NCI-H510A (cell line): ENCODE measurements at places on chromosomes 12 and 14.
A peak's percentile ranks its signal among the peaks of the same experiment; 100 is the strongest.

GRCh38 chr14:88496414-88496813 lies 58.4 kb downstream of the PTPN21 start:
- DNase-seq: no peak

DNA sequence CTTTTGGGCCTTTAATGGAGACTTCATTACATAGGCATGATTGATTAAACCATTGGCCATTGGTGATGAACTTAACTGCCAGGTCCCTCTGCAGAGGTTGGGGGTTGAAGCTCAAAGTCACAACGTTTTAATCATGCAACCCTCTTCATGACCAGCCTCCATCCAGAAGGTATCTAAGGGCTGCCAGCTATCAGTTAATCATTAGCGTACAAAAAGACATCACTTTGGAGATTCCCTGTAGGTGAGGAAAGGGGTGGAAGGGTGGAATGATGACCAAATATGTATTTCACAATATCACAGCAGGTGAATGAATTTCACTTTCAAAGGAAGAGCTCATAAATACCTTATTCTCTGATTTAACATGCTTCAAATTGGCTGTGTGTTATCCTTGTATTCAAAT lies 92.0 kb downstream of the MIPOL1 start:
- DNase-seq: no peak

DNA sequence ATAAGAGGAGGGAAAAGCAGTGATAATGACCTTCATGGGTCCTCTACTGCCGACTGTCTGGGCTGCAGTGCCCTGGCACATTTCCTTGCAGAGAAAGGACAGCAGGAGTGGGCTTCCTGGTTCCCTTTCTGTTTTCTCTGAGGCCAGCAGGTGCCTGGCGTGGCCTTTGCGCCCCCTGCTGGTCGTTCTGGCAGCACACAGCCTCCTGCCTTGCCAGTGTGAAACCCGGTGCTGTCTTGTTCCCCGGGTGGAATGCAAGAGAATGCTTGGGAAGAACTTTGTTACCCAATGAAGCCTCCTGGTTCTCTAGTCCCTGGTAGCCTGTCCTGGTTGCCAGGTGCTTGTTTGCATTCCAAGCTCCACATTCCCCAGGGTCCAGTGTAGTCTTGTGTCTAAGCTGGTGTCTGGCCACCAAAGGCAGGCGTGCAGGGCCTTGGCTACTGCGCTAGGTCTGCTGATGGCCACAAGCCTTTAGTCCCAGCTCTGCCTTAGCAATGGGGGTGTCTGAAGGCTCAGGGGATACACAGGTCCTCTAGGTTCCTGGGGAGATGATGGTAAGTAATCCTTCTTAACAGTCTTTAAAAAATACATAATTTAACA lies 1392.4 kb upstream of the TMEM132C start:
- DNase-seq: peak; percentile 55

DNA sequence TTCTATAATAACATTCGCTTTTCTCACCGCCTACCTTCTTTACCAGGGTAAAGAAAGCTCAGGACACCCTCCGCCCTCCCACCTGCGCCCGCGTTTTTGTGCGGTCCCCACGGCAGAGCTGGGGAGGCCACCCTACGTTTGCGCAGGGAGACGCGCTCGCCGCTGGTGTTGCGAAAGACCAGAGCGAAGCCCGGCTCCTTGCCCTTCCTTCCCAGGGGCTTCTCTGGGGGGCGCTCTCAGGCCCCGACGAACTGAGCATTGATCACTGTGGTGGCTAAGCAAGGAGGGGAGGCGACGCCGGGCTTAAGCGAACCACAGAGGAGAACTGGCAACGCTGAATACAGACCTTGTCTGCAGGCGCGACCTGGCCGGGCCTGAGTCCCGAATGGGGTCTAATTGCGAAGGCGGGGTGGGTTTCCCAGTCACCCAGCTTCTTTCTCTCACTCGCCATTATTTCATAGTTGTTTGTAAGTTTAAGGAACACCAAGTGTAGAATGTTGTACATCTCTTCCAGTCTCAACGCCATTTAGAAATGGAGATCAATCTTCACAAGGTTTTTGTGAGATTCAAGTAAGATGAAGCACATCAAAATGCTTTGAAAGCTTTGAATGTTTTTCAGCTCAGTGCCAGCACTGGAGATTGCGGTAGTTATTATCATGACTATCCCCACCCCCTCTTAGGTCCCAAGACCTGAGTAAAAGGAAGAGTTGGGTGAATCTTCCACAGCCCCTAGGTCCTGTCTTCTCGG lies 1.7 kb upstream of the NKX2-1 start:
- no peak for DNase-seq

DNA sequence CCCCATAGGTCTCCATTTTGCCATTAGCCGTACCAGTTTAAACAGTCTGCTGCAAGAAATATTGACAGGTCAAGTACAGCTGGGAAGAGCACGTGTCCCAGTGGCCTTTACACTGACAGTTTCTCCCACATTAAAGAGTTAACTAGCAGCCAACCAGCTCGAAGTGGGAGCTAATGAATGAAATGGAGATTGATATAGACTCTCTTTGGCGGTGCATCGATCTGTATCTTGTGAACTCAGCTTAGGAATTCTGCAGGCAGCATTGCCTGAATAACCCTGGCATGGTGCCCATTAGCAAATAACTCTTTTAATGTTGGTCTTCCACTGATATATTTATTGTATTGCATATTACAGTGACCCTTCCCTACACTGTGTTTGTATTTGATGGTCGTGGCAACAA lies 319.4 kb downstream of the EGLN3 start:
- no peak for DNase-seq

DNA sequence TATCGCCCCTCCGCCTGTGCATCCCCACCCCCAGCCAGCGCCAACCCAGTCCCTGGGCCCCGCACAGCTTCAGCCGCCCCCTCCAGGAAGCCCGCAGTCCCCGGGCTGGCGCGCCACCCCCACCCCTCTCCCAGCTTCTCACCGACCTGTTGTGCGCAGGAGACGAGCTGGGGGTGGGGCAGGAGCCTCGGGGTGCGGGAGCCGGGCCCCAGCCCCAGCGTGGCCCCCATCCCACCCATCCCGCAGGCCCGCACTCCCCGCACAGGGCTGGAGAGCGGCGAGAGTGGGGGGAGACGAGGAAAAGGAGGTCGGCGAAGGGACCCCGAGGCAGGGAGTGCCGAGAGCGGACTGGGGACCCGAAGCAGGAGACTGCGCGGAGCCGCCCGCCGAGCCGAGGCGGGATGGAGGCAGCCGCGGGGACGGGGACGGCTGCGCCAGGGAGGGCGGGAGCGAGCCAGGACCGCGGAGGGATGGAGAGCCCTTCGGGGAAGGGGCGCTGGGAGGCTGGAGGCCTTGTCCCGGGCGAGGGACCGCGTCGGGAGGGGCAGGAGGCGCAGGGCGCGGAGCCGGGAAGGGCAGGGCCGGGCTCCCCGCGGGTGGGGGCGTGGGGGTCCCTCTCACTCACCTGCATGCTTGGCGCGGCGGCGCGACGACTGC lies 498 bp downstream of the PIANP start:
- DNase-seq: no peak

- DNase-seq: no peak
These were observed 5.6 kb downstream of the ATP2A2 start for GRCh38 chr12:110286623-110287022.

GRCh38 chr14:92154283-92154942 lies 32.6 kb downstream of the CPSF2 start:
- DNase-seq: peak; percentile 42

DNA sequence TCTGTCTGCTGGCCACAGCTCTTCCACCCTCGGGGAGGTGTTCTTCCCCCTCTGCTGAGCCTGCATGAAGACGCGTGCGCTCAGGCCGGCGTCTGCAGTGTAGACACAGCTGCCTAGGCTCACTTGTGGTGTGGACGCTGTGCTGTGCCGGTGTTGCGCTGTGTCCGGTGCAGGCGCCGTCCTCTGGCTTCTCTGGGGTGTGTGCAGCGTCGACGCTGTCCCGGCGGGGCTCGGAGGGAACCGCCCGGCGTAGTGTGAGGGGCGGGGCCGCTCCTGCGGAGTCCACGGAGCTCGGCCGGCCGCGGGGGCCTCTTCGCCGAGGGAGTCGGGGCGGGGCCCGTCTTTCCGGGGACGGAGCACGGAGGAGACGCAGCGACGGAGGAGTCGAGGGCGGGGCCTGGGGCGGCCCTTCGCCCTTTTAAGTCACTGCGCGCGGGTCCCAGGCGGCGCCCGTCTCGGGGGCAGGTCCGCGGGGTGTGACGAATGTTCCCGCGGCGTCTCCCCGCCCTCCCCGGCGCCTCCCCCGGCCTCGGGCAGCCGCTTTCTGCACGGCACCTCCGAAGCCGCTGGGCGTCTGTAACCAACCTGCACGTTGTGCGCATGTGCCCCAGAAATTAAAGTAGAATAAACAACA lies 45.2 kb downstream of the NOC4L start:
- peak; percentile 37 for DNase-seq

- DNase-seq: no peak
These were observed 98.8 kb downstream of the DAD1 start for GRCh38 chr14:22489957-22490950.

GRCh38 chr12:41606468-41607445 lies 418.6 kb downstream of the PDZRN4 start:
- DNase-seq: no peak

- no peak for DNase-seq
These were observed 2.7 kb upstream of the GALNT6 start for GRCh38 chr12:51393676-51394545.

DNA sequence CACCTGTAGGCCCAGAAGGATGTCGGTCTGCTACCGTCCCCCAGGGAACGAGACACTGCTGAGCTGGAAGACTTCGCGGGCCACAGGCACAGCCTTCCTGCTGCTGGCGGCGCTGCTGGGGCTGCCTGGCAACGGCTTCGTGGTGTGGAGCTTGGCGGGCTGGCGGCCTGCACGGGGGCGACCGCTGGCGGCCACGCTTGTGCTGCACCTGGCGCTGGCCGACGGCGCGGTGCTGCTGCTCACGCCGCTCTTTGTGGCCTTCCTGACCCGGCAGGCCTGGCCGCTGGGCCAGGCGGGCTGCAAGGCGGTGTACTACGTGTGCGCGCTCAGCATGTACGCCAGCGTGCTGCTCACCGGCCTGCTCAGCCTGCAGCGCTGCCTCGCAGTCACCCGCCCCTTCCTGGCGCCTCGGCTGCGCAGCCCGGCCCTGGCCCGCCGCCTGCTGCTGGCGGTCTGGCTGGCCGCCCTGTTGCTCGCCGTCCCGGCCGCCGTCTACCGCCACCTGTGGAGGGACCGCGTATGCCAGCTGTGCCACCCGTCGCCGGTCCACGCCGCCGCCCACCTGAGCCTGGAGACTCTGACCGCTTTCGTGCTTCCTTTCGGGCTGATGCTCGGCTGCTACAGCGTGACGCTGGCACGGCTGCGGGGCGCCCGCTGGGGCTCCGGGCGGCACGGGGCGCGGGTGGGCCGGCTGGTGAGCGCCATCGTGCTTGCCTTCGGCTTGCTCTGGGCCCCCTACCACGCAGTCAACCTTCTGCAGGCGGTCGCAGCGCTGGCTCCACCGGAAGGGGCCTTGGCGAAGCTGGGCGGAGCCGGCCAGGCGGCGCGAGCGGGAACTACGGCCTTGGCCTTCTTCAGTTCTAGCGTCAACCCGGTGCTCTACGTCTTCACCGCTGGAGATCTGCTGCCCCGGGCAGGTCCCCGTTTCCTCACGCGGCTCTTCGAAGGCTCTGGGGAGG lies at the start of gene LTB4R:
Gene LTB4R, plus strand, starts transcription at position 857 of the 959 bp plus-strand sequence. CDS start 4,150 bp downstream, outside the sequence.
- no peak for DNase-seq

DNA sequence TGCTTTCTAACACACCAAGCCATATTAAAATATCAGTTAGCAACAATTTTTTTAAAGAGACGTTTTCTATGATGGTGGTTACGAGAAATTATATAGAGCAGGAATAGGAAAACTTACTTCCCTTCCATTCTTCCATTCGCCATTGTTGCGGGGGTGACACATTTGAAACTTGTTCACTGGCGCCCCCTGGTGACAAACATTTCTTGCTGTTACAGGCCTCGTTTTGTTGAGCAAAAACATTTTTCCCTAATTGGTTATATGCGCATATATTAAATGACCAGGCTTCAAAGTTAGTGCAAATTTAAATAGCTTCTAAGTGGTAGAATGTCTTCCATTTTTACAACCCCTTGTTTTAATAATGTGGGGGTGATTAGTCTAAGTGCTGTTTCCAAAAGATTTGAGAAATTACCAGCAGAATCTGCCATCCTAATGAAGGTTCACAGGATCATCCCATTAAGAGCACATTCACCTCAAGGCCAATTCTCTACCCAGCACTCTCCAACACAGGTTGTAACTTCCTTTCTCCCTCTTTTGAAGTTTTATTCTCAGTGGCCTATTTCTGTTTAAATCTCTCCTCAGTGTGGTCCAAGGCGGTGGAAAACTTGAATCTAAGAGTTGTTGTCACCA lies 1124.7 kb downstream of the FLRT2 start:
- no peak for DNase-seq

DNA sequence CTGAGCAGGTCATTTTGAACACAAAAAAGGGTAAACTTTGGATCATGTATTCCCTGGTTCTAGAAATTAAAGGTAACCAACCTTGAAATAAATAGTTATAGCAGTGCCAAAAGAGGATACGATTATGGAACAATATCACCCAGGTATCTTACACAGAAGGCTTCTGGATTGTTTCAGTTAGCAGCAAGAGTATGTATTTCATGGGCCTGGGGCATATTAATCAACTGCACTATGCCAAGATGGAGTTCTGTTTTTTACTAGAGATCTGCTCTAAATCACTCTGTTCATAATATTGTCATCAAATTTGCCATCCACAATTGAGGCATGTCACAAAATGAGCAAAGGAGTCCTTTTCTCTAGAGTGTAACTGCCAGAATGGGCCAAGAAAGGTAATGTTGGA lies 357.1 kb downstream of the RAD51B start:
- no peak for DNase-seq

DNA sequence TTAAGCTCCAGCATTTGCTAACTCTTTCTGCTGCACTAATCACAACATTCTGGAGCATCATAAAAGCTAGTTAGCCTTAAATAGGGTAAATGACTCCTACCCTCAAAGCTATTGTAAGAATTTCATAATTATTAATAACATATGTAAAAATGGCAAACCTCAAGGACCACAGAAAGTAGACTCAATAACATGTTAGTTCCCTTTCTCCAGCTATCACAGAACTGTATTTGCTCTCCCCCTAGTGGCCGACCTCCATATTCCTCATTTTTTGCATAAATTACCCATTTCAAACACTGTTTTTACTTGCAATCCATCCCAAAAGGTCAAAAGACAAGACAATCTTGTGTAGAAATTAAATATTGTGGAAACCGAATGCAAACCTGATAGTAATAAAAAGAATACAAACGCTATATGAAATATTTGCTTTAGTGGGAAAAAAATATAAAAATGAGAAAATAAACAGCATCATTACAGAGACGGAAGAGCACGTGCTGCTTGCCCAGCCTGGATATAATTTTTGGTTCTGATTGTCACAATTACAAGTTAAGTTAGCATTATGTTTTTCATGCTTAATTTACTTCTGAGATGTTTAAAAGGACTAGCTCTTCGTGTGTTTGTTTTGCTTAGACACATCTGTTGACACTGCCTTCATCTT lies 97.9 kb downstream of the RERGL start:
- peak; percentile 15 for DNase-seq

DNA sequence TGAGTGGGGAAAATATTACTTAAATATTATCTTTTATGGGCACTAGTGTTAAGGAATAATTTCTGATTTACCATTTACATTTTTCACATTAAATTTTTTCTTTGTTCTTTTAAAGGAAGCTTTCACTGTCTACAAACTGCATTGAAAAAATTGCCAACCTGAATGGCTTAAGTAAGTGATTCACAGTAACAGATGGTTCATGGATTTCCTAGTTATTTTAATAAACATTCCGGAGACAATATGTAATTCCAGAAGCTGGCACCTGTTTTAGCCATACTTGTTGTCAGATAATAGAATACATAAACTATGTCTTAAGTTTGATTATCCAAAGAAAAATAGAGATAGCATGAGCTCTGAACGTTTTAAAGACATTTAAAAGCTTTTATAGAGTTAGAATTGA lies 17.1 kb downstream of the DNAL1 start:
- DNase-seq: no peak
